ENCODE measurements at places on chromosomes 2 and 18.

DNA sequence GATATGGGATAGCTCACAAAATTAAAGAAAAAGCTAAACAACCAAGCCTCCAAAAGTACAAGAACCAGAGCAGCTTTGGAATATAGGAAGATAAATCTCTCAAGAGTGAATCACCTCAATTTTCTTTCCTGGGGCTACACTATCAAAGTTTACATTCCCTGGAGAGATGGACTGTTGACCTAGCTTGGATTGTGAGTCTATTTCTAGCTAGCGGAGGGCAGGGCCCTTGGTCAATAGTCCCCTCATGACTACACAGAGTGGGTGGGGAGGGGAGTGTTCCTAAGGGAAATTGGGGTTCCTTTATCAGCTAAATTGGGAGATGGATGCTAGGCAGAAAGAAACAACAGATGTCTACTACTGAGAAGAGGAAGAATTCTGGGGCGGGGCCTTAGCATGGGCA is 29.9 kb upstream of the EIF2AK3 start:
- no peak for DNase-seq

GRCh38 chr2:230505162-230505561 is 89.2 kb downstream of the SP100 start:
- DNase-seq: no peak

GRCh38 chr2:163594497-163594896 is 141.3 kb downstream of the FIGN start:
- no peak for DNase-seq

GRCh38 chr2:132497591-132497990 is 81.0 kb downstream of the GPR39 start:
- no peak for DNase-seq

DNA sequence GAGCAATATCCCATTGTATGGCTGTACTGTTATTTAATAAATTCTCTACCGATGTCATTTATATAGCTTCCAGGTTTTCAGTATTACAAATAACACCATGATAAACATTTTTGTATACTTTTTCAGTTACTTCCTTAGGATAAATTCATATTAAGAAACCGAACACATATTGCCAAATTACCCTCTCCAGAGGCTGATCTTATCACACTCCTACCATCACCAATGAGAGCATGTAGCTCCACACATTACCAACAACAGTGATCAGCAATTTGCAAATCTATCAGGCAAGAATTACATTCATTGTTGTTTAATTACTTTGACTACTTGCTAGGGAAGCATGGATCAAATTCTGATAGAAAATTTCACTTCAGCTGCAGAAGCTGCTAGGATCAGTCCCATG is 5.8 kb upstream of the NDUFV2 start:
- no peak for DNase-seq

GRCh38 chr2:134927195-134927594 is 8.6 kb downstream of the CCNT2 start:
- no peak for DNase-seq

DNA sequence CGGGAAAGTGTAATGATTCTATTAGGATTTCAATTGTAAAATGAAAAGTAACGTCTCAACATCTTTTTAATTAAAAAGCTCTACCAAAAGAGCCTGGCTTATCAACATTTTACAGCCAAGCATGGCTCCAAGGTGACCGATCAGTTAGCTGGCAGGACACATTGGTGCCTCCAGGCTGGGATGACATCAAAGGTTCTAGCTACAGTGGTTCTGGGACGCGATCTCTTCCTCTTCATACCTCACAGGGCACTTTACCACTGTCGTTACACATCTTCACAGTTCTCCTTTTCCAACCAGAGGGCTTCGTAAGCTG is 693 bp downstream of the ORC2 start:
- no peak for DNase-seq

- no peak for DNase-seq
These were observed 439.7 kb downstream of the RND3 start for GRCh38 chr2:150047620-150048222.

Measured in stimulated activated naive B cell treated with anti-CD40 and anti-IgM and Interleukin-4, amounts not matched to agents 10 μg/mL and 1 μg/mL and 100 μg/mL, for 72 hours (primary cell).